ENCODE measurements at places on chromosomes 13 and 19. TPM values are rescaled to one million over a fixed set of nuclear protein-coding genes. Genes with fewer than 3 reads are reported as not detected.

Gene RELB
- total RNA-seq: 2.9 TPM

Gene PNMA8C
- total RNA-seq: 0.25 TPM

Gene OR7G3
- total RNA-seq: not detected

Gene CGB2
- total RNA-seq: not detected

DNA sequence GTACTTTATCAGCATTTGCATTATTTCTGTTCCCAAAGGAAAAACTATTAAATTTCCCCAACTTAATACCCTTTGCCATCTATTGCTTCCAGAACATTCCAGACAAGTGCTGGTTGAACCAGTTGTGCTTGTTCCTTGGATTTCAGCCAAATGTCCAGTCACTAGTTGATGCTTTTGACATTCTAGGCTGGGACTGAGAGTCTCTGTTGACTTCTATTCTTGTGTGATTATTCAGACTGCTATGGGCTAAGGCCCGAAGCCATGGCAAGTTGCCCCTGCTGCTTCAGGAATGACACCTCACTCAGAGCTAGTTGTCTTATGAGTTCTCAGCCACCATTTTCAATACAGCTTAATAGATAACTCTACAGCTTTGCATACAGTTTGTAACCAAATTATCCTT, 458.1 kb upstream of the ARGLU1 start:
- no peak for DNase-seq

- no peak for DNase-seq
These were observed 35.4 kb downstream of the SLC10A2 start for GRCh38 chr13:103030776-103031175.

GRCh38 chr19:29685326-29685725, 20.1 kb downstream of the PLEKHF1 start:
- DNase-seq: no peak

GRCh38 chr13:109781384-109782065, 4.9 kb downstream of the IRS2 start:
- DNase-seq: no peak

DNA sequence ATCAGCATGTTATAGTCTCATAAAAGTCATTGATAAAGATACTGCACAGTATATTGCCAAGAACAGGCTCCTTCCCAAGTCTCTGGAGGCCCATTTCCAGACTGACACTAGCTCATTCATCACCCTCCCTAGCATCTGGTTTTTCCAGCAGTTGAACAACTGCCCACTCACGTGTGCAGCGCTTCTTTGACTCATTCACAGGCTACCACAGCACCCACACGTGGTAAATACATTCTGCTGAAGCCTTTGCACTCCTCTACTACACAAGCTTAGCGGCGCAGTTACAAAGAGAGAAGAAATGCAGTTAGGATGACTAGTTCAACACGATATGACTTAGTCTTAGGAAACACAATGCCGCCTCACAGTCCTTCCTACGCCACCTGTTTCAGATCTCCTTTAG, 87.7 kb downstream of the DOCK9 start:
- no peak for DNase-seq
